Activated CD4-positive, alpha-beta T cell treated with anti-CD3 and anti-CD28 coated beads for 36 hours (primary cell): ENCODE measurements at places on chromosomes 16 and 17.

GRCh38 chr17:80422276-80422675 lies 7.3 kb downstream of the ENDOV start:
- DNase-seq = no peak

DNA sequence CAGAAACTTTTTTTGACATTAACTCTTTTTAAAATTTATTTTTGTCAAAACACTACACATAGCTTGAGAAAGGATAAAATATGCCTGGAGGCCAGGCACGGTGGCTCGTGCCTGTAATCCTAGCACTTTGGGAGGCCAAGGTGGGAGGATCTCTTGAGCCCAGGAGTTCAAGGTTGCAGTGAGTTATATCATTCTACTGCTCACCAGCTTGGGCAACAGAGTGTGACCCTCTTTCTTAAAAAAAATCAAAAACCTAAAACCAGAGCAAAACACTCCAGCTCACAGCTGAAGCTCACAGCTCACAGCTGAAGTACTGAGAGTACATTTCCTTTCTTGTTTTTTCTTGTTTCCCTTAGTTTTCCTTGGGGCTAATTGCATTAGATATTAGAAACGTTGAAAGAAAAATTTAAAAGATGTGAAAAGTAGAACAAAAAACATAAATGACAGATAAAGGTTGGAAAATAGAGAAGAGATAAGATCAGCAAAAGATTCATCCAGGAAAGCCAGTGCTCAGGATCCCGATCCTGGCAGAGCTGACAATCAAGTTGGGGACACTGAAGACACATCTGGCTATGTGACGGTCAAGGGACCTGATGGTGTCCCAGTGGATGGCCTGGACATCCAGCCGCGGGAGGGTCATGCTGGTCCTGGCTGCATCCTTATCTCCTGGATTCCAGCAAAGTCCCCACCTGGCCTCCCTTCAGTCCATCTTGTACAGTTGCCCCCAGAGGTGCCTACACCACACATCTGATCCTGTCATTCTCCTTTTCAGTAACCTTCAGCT lies 9.8 kb downstream of the CHST6 start:
- no peak for DNase-seq

- no peak for DNase-seq
Measured at GRCh38 chr16:10519929-10520868, 60.2 kb downstream of the EMP2 start.

DNA sequence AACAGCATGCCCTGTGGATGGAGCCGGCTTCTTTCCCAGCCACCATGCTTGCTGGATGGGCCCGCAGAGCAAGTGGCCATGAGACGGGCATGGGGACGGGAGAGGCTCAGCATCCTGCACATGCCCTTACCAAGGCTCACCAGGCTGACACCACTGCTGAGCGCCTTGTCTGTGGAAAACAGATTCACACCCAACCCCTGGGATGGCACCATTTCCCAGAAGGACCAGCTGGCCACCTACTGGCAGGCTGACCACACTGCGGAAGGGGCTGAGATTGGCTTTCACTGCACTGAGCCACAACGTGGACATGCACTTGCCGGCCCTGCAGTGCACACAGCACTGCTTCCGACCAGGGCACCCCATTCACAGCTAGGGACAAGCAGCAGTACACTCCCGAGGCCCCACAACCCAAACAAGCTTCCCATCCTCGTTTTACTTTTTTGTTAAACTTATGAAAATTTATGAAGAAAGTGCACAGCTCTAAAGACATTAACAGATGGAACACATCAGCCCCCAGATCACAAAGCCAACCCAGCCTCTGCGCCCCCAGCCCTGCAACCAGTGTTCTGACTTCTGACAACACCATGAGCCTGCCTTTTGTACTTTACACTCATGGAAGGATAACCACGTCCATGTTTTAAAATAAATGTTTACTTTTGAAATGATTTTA lies 13.9 kb upstream of the KRTAP17-1 start:
- peak; percentile 58 for DNase-seq

- DNase-seq = no peak
Measured at GRCh38 chr17:69575346-69575761, 160.9 kb downstream of the MAP2K6 start.
